Small intestine (tissue), 16 donors: ENCODE measurements at places on chromosomes 12 and 14.

- H3K27me3 ChIP-seq: no peaks in the 10 kb centered on the region
- no peaks in the 10 kb centered on the region for H3K36me3 ChIP-seq
- no peak for DNase-seq
- H3K4me1 ChIP-seq: no peaks in the 10 kb centered on the region
- no peak overlapping the region for H3K4me3 ChIP-seq
Observed at GRCh38 chr14:84250893-84251292, 1279.1 kb upstream of the FLRT2 start.

DNA sequence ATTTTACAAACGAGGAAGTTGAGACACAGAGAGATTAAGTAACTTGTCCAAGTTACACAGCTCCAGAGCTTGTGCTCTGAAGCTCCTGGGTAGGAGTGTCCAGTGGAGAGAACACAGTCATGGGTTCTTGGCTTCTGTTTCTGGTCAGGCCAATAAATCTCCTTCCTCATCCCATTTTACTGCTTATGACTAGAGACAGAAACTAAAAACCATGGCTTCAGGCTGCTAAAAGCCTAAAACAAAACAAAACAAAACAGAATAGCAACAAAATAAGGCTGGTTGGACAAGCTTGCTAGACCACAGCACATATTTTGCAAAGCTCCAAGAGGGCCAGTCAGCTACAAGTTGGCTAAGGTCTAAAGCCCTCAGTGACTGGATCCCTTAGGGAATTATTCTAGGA is 49.8 kb downstream of the PTGER2 start:
- no peak for DNase-seq
- no peak overlapping the region for H3K4me3 ChIP-seq
- no peak overlapping the region for H3K27ac ChIP-seq
- peaks cover 5% of the 10 kb centered on the region for H3K4me1 ChIP-seq
- no peaks in the 10 kb centered on the region for H3K36me3 ChIP-seq

DNA sequence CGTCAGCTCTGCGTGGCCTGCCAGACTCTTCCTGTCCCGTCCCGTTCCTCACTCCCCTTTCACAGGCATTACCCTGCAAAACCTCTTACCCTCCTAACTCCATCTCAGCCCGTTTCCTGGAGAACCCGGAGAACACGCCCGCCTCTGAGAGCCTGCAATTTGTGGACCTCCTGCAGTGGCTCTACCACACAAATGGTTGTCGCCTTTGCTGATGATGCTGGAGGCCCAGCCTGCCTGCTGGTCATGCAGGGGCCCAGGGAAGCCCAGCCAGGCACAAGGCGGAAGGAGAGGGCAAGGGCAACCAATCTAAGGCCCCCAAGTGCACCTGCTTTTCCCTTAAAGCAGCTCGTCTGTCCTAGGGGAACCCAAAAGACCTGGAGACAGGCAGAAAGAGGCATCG is 22.5 kb downstream of the RFLNA start:
- H3K27me3 ChIP-seq: no peaks in the 10 kb centered on the region
- no peaks in the 10 kb centered on the region for H3K4me1 ChIP-seq
- no peak overlapping the region for H3K4me3 ChIP-seq
- peaks cover 54% of the 10 kb centered on the region for H3K36me3 ChIP-seq

GRCh38 chr14:104296388-104297312 is 158.3 kb downstream of the KIF26A start:
- no peak overlapping the region for H3K27ac ChIP-seq
- H3K4me1 ChIP-seq: no peaks in the 10 kb centered on the region
- DNase-seq: no peak
- no peaks in the 10 kb centered on the region for H3K27me3 ChIP-seq
- H3K4me3 ChIP-seq: no peak overlapping the region
- H3K36me3 ChIP-seq: no peaks in the 10 kb centered on the region

- H3K36me3 ChIP-seq: no peaks in the 10 kb centered on the region
- H3K27ac ChIP-seq: no peak overlapping the region
- DNase-seq: no peak
- no peaks in the 10 kb centered on the region for H3K4me1 ChIP-seq
- H3K4me3 ChIP-seq: no peak overlapping the region
Observed at GRCh38 chr12:112798048-112798760, 6.7 kb downstream of the RPH3A start.

GRCh38 chr12:40225984-40226602 is 1.3 kb downstream of the LRRK2 start:
- no peaks in the 10 kb centered on the region for H3K36me3 ChIP-seq
- H3K4me3 ChIP-seq: no peak overlapping the region
- H3K27me3 ChIP-seq: peaks cover 18% of the 10 kb centered on the region

DNA sequence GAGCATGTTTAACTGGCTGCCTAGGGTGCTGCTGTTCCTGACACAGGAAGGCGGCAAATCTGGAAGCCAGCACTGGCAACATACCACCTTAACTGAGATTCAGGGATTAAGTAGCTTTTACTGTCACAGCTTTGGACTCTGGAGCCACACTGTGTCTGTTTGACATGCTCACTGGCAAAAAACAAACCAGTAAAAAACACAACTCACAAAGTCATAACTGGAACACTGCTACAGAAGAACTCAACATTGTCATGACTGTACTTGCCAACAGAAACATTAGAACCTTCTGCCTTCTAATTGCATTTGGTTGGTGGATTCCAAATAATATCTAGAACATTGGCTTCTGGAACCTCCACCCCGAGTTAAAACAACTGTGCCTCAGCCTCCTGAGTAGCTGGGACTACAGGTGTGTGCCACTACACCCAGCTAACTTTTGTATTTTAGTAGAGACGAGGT is 117.6 kb downstream of the TTC6 start:
- H3K27me3 ChIP-seq: no peaks in the 10 kb centered on the region
- no peaks in the 10 kb centered on the region for H3K36me3 ChIP-seq
- no peaks in the 10 kb centered on the region for H3K4me1 ChIP-seq
- no peak overlapping the region for H3K27ac ChIP-seq
- no peak for DNase-seq

DNA sequence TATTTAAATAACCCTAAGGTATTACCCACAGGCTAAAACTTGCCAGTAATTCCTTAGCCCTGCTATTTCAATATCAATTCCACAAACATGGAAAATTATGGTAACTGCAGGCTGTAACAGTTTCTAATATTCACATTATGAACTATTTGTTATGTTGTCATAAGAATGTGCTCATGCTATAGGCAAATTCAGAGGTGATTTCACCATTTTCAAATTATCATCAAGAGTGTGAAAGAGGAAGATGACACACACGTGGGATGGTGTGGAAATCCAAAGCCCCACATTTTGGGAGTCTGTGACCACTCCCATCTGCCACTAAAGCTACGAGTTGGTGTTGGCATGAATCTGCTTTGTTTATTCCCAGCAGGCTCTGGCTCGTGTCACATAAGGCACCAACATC is 5.9 kb upstream of the MYO1A start:
- no peaks in the 10 kb centered on the region for H3K27me3 ChIP-seq
- peaks cover 4% of the 10 kb centered on the region for H3K4me1 ChIP-seq
- H3K36me3 ChIP-seq: no peaks in the 10 kb centered on the region
- no peak overlapping the region for H3K27ac ChIP-seq
- DNase-seq: no peak

- no peak overlapping the region for H3K27ac ChIP-seq
- H3K4me3 ChIP-seq: no peak overlapping the region
- peaks cover 4% of the 10 kb centered on the region for H3K36me3 ChIP-seq
- no peaks in the 10 kb centered on the region for H3K4me1 ChIP-seq
- no peaks in the 10 kb centered on the region for H3K27me3 ChIP-seq
Observed at GRCh38 chr12:4506870-4507269, 31.8 kb upstream of the RAD51AP1 start.

GRCh38 chr14:24100197-24100981 is 6.3 kb downstream of the PCK2 start:
- no peak overlapping the region for H3K27ac ChIP-seq
- peaks cover 91% of the 10 kb centered on the region for H3K36me3 ChIP-seq
- no peaks in the 10 kb centered on the region for H3K27me3 ChIP-seq
- no peak for DNase-seq
- peaks cover 2% of the 10 kb centered on the region for H3K4me1 ChIP-seq
- no peak overlapping the region for H3K4me3 ChIP-seq

- no peaks in the 10 kb centered on the region for H3K36me3 ChIP-seq
- no peak for DNase-seq
- H3K4me3 ChIP-seq: peak within 1 kb of the TSS; percentile 19
- H3K27ac ChIP-seq: no peak within 1 kb of the TSS
- peaks cover 53% of the 10 kb centered on the region for H3K4me1 ChIP-seq
Observed at GRCh38 chr14:104085032-104085888, at the start of gene ASPG. Gene ASPG, plus strand, starts transcription at chr14:104085700. Its CDS starts 71 bp downstream, at chr14:104085771.

DNA sequence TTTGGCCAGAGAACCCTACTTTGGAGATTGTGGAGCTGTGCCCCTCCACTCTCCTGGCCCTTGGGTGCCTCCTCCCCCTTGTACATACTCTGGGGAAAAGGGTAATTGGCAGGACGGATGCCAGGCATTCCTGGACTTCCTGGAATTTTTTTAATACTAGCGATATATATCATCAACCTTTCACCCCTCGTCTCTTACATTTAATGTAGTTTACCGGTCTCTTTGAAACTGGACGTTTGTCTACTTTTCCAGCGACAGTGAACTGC is 767 bp upstream of the CRY1 start:
- DNase-seq: no peak
- H3K4me3 ChIP-seq: peak overlapping the region; percentile 95
- no peaks in the 10 kb centered on the region for H3K27me3 ChIP-seq
- peaks cover 3% of the 10 kb centered on the region for H3K4me1 ChIP-seq
- H3K36me3 ChIP-seq: no peaks in the 10 kb centered on the region

GRCh38 chr14:80627745-80628144 is 313.8 kb downstream of the CEP128 start:
- DNase-seq: no peak
- peaks cover 2% of the 10 kb centered on the region for H3K4me1 ChIP-seq
- no peaks in the 10 kb centered on the region for H3K36me3 ChIP-seq

GRCh38 chr12:59194794-59195193 is 274.5 kb upstream of the LRIG3 start:
- no peak overlapping the region for H3K27ac ChIP-seq
- H3K27me3 ChIP-seq: no peaks in the 10 kb centered on the region
- H3K4me3 ChIP-seq: no peak overlapping the region
- H3K4me1 ChIP-seq: no peaks in the 10 kb centered on the region
- H3K36me3 ChIP-seq: no peaks in the 10 kb centered on the region

DNA sequence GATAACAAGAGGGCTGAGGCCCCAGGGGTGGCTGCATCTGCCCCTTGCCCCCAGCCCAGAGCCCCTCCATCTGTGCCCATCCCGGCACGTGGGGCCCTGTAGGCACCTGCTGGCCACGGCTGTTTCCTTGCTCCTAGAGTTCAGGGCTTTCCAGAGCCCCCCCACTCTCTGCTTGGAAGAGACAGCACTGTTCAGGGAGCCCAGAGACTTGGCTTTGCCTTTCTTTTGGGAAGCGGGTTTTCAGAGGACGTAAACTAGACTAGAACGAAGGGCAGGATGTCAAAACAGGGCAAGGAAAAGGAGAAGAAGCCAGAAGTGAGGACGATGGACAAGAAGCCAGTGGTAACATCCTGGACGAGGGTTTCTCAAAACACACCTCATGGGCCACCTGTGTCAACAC is 163.3 kb upstream of the LHX5 start:
- H3K27ac ChIP-seq: no peak overlapping the region
- no peak for DNase-seq
- H3K4me3 ChIP-seq: no peak overlapping the region
- H3K36me3 ChIP-seq: no peaks in the 10 kb centered on the region
- H3K4me1 ChIP-seq: no peaks in the 10 kb centered on the region

DNA sequence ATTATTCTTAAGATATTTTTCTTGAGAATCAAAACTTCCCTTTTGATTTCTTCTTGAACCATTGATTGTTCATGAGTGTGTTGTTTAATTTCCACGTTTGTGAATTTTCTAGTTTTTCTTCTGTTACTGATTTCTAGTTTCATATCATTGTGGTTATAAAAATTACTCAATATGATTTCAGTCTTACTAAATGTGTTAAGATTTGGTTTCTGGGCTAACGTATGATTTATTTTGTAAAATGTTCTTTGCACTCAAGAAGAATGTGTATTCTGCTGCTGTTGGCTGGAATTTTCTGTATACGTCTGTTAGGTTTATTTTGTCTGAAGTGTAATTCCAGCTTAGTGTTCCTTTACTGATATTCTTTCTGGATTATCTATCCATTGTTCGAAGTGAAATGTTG is 24.7 kb downstream of the TRMT5 start:
- H3K4me3 ChIP-seq: no peak overlapping the region
- H3K4me1 ChIP-seq: no peaks in the 10 kb centered on the region
- H3K27ac ChIP-seq: no peak overlapping the region
- H3K27me3 ChIP-seq: no peaks in the 10 kb centered on the region

GRCh38 chr14:75242546-75243273 is 35.9 kb upstream of the FOS start:
- no peak overlapping the region for H3K27ac ChIP-seq
- DNase-seq: no peak
- no peaks in the 10 kb centered on the region for H3K36me3 ChIP-seq
- peaks cover 6% of the 10 kb centered on the region for H3K4me1 ChIP-seq
- no peak overlapping the region for H3K4me3 ChIP-seq
- H3K27me3 ChIP-seq: no peaks in the 10 kb centered on the region

- no peak for DNase-seq
- no peaks in the 10 kb centered on the region for H3K27me3 ChIP-seq
- H3K4me3 ChIP-seq: no peak overlapping the region
- peaks cover 1% of the 10 kb centered on the region for H3K4me1 ChIP-seq
Observed at GRCh38 chr12:109739747-109740693, 26.4 kb downstream of the FAM222A start.

GRCh38 chr14:21241218-21241819 is 27.9 kb downstream of the HNRNPC start:
- H3K4me3 ChIP-seq: no peak overlapping the region
- no peak overlapping the region for H3K27ac ChIP-seq
- DNase-seq: peak; percentile 28
- no peaks in the 10 kb centered on the region for H3K4me1 ChIP-seq
